Neural progenitor cell (in vitro differentiated cells): ENCODE measurements at places on chromosomes 11 and 22. TPM values are rescaled to one million over a fixed set of nuclear protein-coding genes. Genes with fewer than 3 reads are reported as not detected.

- DNase-seq, result no peak
Measured at GRCh38 chr11:117166491-117166890, 12.1 kb upstream of the SIDT2 start.

DNA sequence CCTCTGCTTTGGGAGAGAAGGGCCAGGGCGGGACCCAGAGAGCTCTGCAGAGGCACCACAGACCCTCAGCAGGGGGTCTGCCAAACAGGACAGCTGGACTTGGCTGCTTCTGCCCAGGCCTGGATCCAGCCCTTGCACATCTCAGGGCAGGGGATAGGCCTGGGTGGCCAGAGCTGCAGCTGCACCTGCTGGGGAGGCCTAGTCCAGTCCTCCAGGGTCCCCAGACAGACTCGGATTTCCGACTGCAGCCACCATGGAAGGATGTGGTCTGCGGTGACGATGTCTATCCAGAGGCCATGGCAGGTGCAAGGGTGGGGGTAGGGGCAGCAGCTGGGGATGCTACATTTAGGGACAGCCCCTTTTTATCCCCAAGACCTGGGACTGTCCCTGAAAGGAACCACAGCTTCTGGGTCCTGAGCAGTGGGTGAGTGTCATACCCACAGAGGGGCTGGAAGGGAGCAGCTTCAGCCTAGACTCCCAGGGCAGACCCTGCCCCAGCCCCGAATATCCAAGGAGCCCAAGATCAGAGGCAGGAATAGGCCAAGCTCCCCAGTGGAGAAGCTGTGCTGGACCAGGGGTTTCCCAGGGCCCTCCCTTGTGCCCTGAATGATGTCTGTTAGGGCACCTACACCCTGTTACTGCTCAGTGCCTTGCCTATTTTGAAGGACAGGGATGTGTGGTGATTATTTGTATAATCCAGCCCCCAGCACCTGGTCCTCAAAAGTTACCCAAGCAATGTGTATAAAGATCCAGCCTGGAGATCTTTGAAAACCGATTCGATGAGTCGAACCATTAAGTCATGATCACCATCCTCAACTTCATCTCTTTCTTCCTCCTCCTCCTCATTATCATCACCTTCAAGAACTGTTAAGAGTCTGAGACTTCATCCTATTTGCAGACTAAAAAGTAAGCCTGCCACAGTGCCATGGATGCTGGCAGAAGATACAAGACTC lies 2.5 kb upstream of the IGLL5 start:
- DNase-seq, result no peak

DNA sequence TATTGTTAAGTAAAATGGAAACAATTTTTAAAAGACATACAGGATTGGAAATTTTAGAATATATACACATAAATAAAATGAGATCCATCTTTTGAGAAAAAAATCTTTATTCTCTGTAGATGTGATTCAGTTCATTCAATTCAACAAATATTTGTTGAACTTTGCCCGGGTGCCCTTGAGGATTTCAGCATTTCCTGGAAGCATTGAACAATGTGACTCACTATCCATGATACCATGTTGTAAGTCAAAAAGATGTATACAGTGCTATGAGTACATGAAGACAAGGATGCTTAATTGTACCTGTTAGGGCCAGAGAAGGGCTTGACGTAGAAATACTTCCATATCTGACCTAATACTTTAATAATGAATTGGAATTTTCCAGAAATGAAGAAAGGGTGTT lies 353.7 kb downstream of the METTL15 start:
- DNase-seq, result no peak

DNA sequence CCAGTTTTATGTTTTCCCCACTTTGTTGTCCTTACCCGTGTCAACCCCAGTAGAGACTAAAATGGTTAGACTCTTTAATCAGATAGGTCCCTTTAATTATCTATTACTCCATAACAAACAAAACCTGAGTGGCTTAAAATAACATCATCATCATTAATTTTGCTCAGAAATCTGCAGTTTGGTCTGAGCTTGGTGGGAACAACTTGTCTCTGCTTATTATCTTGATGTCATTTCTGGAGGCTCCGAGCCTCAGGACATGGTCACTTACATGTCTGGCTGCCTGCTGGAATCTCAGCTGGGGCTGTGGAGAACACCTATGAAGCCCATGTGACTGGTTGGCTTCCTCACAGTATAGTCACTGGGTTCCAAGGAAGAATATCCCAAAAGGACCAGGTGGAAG lies 26.7 kb downstream of the UVRAG start:
- DNase-seq, result no peak

DNA sequence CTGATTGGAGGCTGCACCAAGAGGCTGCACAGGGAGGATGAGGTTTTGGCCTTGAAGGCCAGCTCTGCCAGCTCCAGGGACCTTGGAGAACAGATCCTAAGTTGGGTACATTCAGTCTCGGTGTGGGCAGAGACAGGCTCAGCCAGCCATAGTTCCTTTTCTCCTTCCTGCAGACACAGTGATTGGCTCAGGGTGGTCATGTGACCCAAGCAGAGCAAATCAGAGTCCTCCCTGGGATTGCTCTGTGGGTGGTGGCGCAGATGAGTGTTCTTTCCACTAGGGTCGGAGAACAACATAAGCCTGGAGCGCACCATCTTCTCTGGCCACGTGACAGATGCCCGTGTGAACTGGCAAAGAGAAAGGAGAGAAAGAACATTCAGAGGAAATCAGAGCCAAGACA lies 47.1 kb upstream of the CCND1 start:
- no peak for DNase-seq

SPTY2D1 gene
- total RNA-seq, result 10.8 and 12.3 TPM in 2 replicates

GRCh38 chr22:37910890-37911672 lies 5.0 kb downstream of the MICALL1 start:
- DNase-seq, result peak; percentile 36

GRCh38 chr11:15106201-15106965 lies 8.3 kb upstream of the INSC start:
- peak; percentile 42 for DNase-seq

TSPAN18 gene
- 16.5 and 33.0 TPM in 2 replicates for total RNA-seq

- no peak for DNase-seq
Measured at GRCh38 chr11:76603202-76603601, 67.3 kb downstream of the LRRC32 start.

DYNC2H1 gene
- 51.7 and 61.1 TPM in 2 replicates for total RNA-seq

DNA sequence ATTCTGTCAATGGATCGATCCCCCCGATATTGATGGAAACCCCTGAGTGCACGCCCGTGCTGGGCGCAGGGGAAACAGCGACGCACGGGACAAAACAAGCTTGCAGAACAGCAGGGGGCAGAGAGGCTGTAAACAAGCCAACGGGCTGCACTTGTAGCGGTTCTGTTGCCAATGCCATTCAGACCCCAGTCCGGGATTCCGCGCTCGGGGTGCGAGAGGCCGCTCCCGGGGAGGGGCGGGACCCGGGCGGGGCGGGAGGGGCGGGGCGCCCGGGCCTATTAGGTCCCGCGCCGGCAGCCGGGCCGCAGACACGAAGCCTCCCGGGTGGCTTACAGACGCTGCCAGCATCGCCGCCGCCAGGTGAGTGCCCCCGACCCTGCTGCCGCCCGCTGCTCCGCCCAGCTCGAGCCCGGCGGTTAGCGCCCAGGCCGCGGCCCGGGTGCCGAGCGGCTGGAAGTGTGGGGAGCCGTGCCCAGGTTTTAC lies at the start of gene BIK:
BIK (plus strand) TSS at position 307 of the 483 bp plus-strand sequence. CDS start 13,273 bp downstream, outside the sequence.
- peak; percentile 85 for DNase-seq

GRCh38 chr11:88414981-88415413 lies 77.5 kb upstream of the CTSC start:
- no peak for DNase-seq

OR8D4 gene
- total RNA-seq, result not detected in 2 replicates

- DNase-seq, result no peak
Measured at GRCh38 chr11:113176599-113177360, 137.6 kb upstream of the TTC12 start.

EPS8L2 gene
- total RNA-seq, result 3.3 and 11.0 TPM in 2 replicates

KCNQ1OT1 gene
- 2.3 TPM in 2 replicates for total RNA-seq

LIPT2 gene
- 15.2 and 16.9 TPM in 2 replicates for total RNA-seq

PHF21B gene
- total RNA-seq, result 6.7 and 22.6 TPM in 2 replicates

APOA1 gene
- total RNA-seq, result 0.84 and 2.7 TPM in 2 replicates

GRCh38 chr11:13462901-13463778 lies at the start of gene BTBD10:
Gene BTBD10 (minus strand): TSS chr11:13463222. CDS start chr11:13445124, 18,098 bp downstream.
- DNase-seq, result peak; percentile 98

DNA sequence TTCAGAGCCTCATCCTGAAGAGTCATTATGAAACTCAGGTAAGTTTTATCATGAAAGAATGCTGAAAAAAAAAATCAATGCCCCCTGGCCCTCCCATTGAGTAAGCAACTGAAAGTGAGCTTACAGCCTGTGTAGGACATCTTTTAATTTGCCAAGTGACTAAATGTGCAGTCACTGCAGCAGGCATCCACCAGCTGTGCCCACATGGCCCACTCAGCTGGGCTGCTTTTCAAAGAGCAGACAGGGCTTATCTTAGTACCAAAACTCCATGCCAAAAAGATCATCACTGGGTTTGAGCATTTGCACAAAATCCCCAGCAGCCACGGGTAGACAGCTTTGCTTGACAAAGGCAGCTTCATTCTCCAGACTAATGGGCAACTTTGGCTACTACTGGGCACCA lies 709.7 kb downstream of the NTM start:
- no peak for DNase-seq

DNA sequence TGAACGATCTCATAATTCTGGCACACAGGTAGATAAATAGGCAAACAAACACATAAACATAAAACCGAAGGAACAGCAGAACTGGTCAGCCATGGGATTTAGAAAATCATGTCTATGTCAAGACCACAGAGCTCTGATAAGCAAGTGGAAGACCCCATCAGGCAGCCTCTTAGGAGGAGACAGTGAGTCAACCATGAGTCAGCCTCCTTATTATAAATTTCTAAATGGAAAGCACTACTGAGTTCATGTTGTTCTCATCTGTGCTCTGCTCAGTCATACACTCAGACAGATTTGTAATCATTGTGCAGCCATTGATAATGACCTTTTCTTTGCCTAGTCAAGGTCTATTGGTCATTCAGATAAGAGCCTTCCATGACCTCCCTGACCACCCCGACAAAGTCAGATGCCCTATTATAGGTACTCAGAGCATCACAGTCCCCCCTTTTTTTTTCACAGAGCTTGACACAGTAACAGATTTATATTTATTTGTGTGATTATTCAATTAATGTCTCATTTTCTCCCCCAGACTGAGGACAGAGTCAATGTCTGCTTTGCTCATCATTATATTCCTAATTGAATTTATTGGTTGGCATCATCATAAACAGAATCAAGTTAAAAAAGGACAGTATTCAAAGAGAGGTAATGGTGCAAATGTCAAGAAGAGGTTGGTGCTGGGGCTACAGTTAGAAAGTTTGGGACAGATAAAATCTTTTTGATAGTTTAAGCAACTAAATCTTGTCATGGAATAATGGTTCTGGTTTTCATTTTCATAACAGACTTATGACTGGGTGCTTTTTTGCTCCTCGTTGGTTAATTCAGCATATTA lies 579.7 kb upstream of the CCDC90B start:
- DNase-seq, result no peak

PGR gene
- total RNA-seq, result 0.07 and 0.40 TPM in 2 replicates

LIMK2 gene
- total RNA-seq, result 28.1 and 45.8 TPM in 2 replicates

GRCh38 chr22:40325315-40325714 lies 21.0 kb upstream of the ADSL start:
- no peak for DNase-seq

- DNase-seq, result no peak
Measured at GRCh38 chr11:69841170-69841858, 22.1 kb upstream of the FGF3 start.

- DNase-seq, result peak; percentile 23
Measured at GRCh38 chr22:39522567-39523300, 2.4 kb downstream of the ATF4 start.

- no peak for DNase-seq
Measured at GRCh38 chr22:47450876-47451475, 688.5 kb downstream of the TBC1D22A start.

SPI1 gene
- total RNA-seq, result not detected in 2 replicates

SLC5A4 gene
- total RNA-seq, result 0.06 TPM in 2 replicates

HIC2 gene
- total RNA-seq, result 14.3 and 30.2 TPM in 2 replicates

DNA sequence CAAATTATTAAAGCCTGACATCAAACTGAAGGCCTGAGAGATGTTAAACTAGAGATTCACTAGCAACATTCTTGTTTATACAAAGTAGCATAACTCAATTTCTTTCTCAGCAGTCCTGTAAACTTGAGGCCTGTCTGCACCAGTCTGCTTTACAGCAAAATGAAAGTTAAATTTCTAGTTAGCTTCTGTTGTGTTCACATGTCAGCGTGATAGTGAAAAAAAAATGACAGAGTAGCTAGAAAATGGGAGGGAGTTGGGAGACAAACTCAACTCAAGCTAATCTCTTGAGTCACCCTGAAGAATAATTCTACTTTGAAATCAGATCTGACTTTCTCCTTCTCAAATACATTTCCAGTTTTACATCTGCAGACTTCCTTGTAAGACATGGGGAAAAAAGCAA lies 6.5 kb downstream of the RBFOX2 start:
- DNase-seq, result no peak

DNA sequence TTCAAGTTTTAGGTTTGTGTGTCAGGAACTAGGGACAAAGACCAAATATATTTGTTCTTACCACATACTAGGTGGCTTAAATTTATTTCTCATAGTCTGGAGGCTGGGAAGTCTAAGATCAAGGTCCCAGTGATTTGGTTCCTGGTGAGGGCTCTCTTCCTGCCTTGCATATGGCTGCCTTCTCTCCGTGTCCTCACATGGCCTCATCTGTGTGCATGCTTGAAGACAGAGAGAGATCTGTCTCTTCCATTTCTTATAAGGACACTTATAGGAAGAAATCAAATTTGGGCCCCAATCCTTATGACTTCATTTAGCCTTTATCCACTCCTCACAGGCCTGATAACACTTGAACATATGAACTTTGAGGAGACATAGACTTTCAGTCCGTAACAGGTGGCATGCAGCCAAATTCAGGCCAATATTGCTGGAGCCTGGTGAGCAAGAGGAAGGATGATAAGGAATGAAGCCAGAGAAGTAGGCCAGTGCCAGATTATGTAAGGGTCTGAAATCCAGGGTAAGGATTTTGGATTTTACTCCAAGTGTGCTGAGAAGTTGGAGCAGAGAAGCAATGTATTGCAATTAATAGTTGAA lies 35.1 kb downstream of the TTC17 start:
- no peak for DNase-seq
